ENCODE measurements at places on chromosomes 1 and 21.

GRCh38 chr1:160888926-160889325 lies 3.9 kb upstream of the ITLN1 start:
- DNase-seq = no peak

DNA sequence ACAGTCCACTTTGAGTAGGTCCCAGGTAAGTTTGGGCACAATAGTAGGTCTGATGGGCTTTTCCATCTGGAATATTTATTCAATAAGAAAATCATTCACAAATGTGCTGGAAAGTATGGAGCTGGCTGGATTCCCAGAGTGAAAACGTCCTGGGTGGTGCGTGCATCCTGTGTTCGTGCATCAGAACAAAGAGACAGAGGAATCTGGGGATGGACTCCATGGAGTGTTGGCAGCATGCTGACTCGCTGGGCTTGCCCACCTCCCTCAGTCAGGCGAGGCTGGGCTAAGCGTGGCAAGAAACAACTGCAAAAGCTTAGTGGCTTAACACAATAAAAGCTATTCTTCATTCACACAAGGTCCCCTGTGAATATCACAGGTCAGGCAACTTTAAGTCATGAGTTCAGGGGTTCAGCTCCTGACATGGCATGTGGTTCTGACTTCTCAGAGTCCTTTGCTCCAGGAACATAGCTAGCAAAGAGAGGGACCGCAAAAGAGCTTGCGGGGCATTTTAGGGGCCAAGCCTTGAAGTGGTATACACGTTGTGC lies 151.6 kb upstream of the ZNF644 start:
- DNase-seq = no peak

DNA sequence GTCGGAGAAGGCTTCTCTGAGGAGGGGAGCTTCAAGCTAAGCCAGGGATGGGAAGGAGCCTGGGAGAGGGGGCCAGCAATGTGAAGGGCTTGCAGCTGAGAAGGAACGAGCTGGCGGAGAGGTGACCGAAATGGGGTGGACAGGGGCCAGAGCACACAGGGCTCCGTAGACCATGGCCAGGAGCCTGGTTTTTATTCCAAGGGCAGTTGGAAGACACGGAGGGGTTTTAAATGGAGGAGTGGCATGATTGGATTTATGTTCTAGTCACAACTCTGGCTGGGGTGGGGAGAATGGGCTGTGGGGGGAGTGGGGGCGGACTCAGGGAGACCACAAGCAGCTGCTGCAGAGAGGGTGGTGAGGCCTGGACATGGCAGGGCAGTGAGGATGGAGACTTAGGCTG lies 5.1 kb upstream of the EPS8L3 start:
- no peak for DNase-seq

DNA sequence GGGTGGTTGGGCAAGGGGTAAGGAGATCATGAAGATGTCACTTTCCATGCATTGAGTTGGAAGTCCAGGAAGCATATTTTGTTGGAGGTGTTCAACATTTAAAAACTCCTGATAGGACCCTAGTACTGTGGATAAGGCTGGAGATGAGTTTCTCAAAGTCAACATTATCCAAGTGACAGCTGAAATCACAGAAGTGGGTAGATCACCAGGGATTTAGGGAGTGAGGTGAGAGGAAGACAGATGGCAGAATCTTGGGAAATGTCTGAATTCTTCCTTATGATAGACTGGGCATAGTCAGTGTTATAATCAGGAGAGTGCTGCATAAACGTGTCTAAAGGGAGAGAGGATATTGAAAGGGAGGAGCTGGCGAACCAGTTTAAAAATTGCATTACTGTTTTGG lies 5.3 kb upstream of the RASAL2 start:
- no peak for DNase-seq

GRCh38 chr1:20442920-20443625 lies 42.9 kb downstream of the CAMK2N1 start:
- no peak for DNase-seq

- no peak for DNase-seq
These were observed 23.3 kb downstream of the ACOT11 start for GRCh38 chr1:54571326-54571725.

All from natural killer cell treated with Interleukin-12 subunit alpha and Interleukin-12 subunit beta and Interleukin-15 and Interleukin-18, amount 100 ng/mL, for 72 hours (primary cell).